ENCODE measurements at places on chromosomes 7 and 10. TPM values are rescaled to one million over a fixed set of nuclear protein-coding genes. Genes with fewer than 3 reads are reported as not detected.

- DNase-seq, result peak; percentile 47
Measured at GRCh38 chr10:58444876-58445275, 59.7 kb downstream of the TFAM start.

CYP26C1 gene
- polyA plus RNA-seq, result not detected

GRCh38 chr7:22252016-22252415 lies 104.9 kb downstream of the RAPGEF5 start:
- peak; percentile 36 for DNase-seq

TRIL gene
- polyA plus RNA-seq, result 38.3 TPM

AKR1C8 gene
- not detected for polyA plus RNA-seq

PLXNA4 gene
- 2.8 TPM for polyA plus RNA-seq

- no peak for DNase-seq
Measured at GRCh38 chr7:92685136-92686042, 95.2 kb upstream of the FAM133B start.

DNA sequence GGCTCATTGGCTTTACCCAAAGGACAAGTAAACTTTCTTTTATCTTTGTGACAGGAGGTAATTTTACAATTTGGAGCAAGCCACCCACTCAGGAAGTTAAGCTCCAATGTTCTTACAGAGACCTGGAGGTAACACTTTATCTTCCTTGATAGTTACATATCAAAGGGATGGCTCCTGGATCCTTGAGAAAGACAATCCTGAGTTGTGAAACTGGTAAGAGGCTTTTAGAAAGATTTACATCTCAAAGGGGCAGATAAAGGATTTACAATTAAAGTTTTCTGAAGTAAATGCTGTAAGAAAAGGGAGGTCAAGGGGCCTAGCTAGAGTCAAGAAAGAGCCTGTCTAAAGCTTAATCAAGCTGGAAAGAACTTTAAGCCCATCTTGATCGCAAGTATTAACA lies 124.4 kb upstream of the ZNF804B start:
- DNase-seq, result no peak

DNA sequence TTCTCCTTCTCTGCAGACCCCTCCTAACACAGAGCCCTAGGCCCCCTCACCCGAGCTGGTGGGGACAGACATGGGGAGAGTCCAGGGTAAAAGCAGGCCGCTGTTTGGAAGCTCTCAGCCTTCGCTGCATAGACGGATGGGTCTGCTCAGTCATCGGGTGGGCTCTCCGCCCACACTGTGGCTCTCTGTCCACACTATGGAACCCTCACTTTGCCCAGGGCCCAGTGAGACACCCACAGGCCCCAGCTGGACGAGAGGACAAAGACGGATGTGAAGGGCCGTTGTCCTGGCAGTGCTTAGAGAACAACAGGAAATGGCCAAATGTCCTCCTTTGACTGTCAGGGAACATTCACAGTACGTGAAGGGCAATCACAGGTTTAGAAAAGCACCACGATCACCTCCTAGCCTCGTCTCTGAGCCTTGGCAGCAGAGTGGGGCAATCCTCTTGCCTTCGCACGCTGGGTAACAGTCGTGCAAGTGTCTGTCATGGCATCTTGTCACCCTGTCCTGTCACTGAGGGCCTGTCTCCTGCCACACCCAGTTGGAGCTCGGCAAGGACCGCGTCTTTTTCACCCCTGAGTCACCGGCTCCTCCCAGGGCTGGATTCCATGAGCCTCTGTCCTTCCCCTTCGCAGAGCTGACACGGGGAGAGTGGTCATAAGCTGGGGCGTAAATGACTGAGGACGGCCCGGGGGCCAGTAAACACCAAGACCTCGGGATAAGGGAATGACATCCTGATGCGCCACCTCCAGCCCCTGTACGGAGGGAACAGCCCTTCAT lies 80.6 kb downstream of the PRKAG2 start:
- DNase-seq, result no peak

- DNase-seq, result peak; percentile 39
Measured at GRCh38 chr7:102412548-102412947, 16.4 kb downstream of the PRKRIP1 start.

DNA sequence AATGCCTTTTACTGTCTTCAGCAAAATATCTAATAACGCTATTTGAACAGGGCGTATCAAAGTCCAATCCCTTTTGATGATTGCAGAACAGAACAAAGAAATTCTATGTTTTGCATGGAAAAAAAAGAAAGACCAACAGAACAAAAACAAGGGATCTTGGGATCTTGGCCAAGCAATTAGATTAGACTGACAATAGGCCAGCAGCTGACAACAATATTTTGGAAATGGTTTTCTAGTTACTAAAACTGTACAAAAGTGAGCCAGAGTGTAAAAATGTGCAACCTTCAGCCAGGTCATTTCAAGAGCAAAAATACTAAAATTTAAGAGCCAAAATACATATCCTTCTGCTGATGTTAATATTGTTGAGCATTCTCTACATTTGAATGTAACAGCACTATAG lies 716.5 kb upstream of the KCND2 start:
- DNase-seq, result peak; percentile 64

C7orf33 gene
- 1.1 TPM for polyA plus RNA-seq

DNA sequence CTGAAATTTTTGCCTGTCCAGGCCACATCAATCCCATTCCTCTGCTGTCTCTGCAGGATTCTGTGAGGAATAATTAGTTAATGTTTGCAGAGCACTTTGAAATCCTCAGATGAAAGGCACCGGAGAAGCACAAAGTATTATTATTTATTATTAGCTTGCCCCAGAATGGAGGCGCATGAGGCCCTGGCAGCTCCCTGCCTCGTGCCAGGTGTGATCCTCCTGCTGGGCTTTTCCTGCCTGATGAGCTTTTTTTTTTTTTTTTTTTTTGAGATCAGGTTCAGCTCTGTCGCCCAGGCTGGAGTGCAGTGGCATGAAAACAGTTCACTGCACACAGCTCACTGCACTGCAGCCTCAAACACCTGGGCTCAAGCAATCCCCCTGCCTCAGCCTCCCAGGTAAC lies 65.2 kb downstream of the TCF7L2 start:
- DNase-seq, result no peak

DNA sequence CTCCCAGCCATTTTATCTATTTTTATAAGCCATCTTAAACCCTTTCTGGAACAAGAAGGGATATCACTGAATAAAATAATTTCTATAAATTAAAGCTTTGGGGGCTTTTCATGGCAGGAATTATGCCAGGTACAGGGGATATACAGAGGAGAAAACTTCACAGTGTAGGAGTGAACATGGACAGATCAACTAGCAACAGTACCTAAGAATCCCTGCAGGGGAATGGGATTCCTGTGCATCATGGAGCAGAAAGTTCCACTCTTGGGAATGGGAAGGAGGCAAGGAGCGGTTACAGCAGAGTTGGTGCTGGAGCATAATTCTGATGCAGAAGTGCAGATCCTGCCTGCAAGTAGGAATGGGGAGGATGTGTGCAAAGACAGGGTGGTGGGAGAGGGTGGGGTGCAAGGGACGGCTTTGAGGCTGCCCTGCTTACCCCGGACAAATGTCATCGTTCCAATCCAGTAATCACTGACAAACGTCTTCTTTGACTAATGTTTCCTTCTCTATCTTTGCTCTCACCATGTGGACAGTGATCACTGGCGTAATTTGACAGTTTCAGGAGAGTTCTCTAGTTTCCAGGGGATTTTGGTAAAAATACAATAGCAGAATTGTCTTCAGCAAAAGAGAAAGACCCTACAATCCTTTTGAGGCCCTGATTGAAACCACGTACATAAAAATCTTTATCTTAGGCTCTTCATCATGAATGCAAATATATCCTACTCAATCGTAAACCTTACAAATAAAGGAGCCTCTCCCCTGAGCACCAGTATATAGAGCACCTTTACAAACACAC lies 196.7 kb downstream of the HECW1 start:
- no peak for DNase-seq

DNA sequence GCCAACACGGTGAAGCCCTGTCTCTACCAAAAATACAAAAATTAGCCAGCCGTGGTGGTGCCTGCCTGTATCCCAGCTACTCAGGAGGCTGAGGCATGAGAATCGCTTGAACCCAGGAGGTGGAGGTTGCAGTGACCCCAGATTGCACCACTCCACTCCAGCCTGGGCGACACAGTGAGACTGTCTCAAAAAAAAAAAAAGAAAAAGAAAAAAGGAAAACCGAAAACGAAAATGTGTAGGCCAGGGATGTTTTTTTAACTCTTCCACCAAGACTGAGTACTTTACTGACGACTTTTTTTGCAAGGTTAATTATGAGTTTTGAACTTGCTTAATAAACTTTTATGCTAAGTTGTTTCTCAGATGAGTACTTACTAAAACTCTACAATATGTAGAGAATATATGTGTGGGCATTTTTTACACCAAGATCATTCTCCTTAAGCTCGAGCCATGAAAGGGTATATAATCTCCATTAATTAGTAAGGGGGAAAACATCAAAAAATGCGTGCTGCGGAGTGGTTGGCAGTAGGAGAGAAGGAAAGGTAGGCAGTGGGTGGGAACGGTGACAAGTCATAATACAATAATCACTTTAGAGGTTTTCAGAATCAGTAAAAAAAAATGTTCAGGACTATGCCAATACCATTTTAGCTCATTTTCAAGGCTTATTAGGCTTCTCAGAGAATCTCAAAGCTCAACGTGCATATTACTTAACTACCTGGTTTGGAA lies 8.6 kb upstream of the ADRB1 start:
- no peak for DNase-seq

NOBOX gene
- polyA plus RNA-seq, result not detected

DNA sequence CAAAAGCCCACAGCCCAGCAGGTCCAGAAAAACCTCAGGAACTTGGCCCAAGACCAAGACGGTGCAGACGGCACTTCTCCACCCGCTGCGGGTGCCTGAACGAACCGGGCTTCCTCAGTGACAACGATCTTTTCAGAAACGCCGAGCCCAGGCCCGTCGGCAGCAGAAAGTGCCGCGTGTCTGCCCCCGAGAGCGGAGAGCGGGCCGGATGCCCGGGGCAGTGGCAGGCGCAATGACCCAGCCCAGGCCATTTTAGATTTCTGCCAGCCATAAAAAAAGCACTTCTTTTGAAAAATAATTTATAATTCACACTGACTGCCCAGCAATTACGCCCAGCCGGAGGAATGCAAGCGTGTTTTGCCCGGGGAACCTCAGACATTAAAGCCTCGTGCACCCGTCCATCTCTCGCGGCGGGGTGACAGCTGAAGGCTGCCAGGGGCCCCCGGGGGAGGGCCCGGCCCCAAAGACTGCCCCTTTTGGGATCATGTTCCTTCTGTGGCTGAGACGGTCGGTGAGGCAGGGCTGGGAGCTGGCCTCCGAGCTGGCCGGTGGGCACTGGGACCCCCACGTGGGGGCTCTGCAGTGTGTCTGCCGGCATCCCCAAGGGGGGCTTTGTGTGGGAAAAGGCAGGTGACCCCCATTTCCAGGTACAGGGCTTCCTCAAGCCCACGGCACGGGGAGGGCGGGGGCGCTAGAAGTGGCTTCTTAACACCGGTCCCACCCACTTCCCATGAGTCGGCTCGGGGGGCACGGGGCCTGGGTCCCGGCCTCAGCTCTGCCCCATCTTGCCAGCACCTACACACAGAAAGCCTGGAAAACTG lies 71.3 kb upstream of the PDGFA start:
- DNase-seq, result no peak

BHLHA15 gene
- polyA plus RNA-seq, result 1.0 TPM

DNA sequence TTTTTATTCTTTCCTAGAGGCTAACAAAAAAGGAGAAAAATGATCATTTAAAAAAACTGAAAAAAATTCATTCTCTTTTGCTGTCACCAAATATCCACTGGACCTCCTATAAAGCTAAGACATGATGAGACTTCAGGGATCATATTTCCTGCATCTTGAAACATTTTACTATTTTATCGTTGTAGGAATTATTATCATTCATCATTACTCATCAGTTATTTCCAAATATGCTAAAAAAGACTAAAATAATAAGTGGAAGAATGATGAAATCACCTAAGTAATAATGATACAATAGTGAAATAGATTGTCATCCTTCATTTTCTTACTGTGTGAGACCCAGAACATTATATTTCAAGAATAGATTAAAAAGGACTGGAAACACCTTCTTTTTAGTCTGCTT lies 28.3 kb downstream of the TAF3 start:
- no peak for DNase-seq

Data from muscle of leg (tissue), 16 donors.